Esophagus squamous epithelium (tissue), 5 donors: ENCODE measurements at places on chromosomes 7 and 10. TPM values are rescaled to one million over a fixed set of nuclear protein-coding genes. Genes with fewer than 3 reads are reported as not detected.

- H3K4me1 ChIP-seq = no peaks in the 10 kb centered on the region
- no peaks in the 10 kb centered on the region for H3K36me3 ChIP-seq
- DNase-seq = no peak
Observed at GRCh38 chr10:133229265-133230043, 563 bp upstream of the UTF1 start.

DNA sequence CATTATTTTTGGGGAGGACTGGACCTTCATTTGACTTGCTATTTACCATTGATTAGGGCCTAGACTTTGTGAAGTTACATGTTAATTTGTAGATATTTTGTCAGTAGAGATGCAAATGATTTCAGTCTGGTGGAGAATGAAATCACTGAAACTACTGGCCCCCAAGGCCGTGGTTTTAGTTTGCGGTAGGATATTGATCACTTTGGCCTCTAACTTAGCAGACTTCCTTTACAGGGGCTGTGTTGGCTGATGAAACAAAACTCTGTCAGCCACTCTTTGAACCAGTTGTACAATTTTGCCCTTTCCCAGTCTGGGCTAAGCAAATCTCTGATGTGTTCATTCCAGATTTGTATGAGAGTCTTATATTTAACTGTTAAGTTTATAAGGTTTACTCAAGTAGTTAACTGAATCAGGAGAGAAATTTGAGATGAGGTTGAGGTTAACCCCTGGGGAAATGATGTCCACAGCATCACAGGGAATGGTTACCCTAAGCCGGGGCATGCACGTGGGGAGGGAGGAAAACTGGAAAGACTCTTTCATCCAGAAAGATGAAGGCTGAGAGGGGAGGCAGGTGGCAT is 105.7 kb upstream of the INSIG1 start:
- no peaks in the 10 kb centered on the region for H3K4me1 ChIP-seq
- H3K27me3 ChIP-seq = no peaks in the 10 kb centered on the region
- no peak overlapping the region for H3K27ac ChIP-seq
- H3K4me3 ChIP-seq = no peak overlapping the region
- no peak for DNase-seq
- no peaks in the 10 kb centered on the region for H3K36me3 ChIP-seq

DNA sequence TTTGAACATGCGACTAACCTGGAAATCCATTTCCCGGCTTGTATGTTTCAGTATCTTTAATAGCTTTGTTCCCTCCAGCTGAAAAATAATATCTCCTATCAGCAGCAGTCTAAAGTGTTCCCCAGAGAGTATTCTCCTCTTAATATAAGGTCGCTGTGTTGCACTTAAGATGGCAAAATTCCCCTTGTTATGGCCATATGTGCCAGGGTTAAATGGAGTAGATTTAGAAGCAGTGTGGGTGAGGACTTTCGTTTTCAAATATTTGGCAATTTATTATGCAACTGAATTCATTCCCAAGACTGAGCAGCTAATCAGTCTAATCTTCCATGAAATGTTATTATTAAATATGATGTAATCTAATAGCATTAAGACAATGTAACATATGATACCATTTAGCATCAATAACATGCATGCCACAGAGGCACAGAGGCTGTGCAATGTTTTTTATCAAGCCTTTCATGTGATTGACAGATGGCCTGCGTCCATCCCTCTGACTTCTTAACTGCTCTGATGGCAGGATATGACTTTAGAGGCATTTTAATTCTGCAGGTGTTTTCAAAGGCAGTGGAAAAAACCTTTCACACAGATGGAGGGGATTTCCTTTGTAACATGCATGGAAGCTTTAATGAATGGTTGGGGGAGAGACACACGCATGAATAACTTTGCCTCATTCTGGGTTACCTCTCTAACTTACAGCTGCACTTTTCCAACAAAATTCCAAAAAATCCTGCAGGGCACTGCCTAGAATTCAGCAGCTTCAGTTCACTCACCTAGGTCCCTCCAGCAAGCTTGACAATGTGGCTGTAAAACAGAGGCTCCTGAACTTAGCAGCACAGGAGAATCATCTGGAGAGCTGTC is 55.1 kb upstream of the ZPBP start:
- H3K36me3 ChIP-seq = no peaks in the 10 kb centered on the region
- H3K4me3 ChIP-seq = no peak overlapping the region
- no peak for DNase-seq
- no peak overlapping the region for H3K27ac ChIP-seq
- H3K27me3 ChIP-seq = no peaks in the 10 kb centered on the region

The ASB10 gene
- not detected for total RNA-seq

The C7orf57 gene
- 0.57 TPM for total RNA-seq

The GDI2 gene
- total RNA-seq = 244 TPM

DNA sequence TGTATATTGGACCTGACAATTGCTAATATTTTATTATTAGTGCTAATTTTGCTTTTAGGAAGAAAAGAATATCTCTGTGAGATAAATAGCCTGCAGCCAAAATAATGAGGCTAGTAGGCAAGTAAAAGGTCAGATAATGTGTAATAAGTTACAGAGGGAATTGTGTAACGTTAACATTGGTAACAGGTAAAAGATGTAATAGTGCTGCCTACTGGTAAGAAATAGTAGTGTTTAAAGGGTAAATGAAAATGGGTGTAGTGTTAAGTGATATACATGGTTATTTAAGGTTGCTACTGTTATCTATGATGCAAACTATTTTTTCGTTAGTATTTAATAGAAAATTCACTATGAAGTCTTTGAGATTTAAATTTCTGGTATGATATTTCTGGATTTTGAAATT is 9.2 kb upstream of the FOXP2 start:
- no peak for DNase-seq
- no peak overlapping the region for H3K4me3 ChIP-seq
- no peaks in the 10 kb centered on the region for H3K4me1 ChIP-seq
- H3K36me3 ChIP-seq = no peaks in the 10 kb centered on the region

GRCh38 chr7:36441344-36442022 is 51.8 kb downstream of the ANLN start:
- H3K4me3 ChIP-seq = no peak overlapping the region
- no peaks in the 10 kb centered on the region for H3K36me3 ChIP-seq
- no peaks in the 10 kb centered on the region for H3K27me3 ChIP-seq
- H3K4me1 ChIP-seq = no peaks in the 10 kb centered on the region

DNA sequence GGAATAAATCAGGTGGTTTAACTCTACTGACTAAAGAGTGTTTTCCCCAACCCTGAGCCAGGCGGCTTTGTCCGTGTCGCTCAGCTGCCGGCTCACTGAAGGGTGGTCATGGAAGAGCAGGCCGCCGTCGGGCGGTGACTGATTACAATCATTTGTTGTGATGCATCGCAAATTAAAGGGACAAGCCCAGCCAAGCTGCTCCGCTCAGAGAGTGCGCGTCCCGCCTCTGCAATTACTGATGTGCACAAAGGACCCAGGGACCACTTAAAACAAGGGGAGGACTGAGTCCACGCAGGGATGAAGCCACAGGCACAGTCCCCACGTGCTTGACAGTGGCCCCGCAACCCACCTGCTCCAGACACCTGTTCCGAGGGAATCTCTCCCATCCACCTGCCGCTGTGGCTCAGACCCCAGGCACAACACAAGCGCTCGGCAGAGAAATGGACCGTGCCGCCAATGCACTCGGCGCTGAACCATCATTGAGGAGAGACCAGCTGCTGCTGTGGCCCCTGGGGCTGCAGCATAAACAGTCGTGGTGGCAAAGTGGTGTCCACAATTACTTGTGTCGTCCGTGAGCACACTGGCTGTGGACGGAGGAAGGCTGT is 526.5 kb downstream of the PTPRN2 start:
- H3K27ac ChIP-seq = no peak overlapping the region
- no peaks in the 10 kb centered on the region for H3K4me1 ChIP-seq
- H3K4me3 ChIP-seq = no peak overlapping the region
- no peak for DNase-seq
- no peaks in the 10 kb centered on the region for H3K27me3 ChIP-seq

GRCh38 chr7:2530071-2530987 is 10.8 kb downstream of the LFNG start:
- no peak for DNase-seq
- peaks cover 23% of the 10 kb centered on the region for H3K36me3 ChIP-seq
- H3K4me3 ChIP-seq = no peak overlapping the region
- H3K4me1 ChIP-seq = peaks cover 59% of the 10 kb centered on the region
- H3K27ac ChIP-seq = peak overlapping the region; percentile 90

DNA sequence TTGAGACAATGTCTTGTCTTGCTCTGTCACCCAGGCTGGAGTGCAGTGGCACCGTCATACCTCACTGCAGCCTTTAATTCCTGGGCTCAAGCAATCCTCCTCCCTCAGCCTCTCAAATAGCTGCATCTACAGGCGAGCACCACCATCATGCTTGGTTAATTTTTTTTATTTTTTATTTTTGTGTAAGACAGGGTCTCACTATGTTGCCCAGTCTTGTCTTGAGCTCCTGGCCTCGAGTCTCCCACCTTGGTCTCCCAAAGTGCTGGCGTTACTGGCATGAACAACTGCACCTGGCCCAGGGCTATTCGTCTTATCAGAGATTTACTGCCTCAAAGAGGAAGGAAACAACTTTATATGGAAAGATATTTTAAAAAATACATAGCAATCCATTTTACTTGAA is 102.8 kb upstream of the NUPR2 start:
- H3K4me3 ChIP-seq = no peak overlapping the region
- H3K4me1 ChIP-seq = no peaks in the 10 kb centered on the region
- no peaks in the 10 kb centered on the region for H3K36me3 ChIP-seq
- no peak for DNase-seq

- no peak for DNase-seq
- no peaks in the 10 kb centered on the region for H3K4me1 ChIP-seq
- no peaks in the 10 kb centered on the region for H3K27me3 ChIP-seq
Observed at GRCh38 chr10:123561141-123561440, 105.1 kb upstream of the GPR26 start.

The COL26A1 gene
- not detected for total RNA-seq

GRCh38 chr10:101995451-101996063 is 60.4 kb downstream of the ARMH3 start:
- no peak overlapping the region for H3K27ac ChIP-seq
- H3K4me1 ChIP-seq = peaks cover 14% of the 10 kb centered on the region
- no peaks in the 10 kb centered on the region for H3K27me3 ChIP-seq
- no peak overlapping the region for H3K4me3 ChIP-seq

- H3K36me3 ChIP-seq = peaks cover 66% of the 10 kb centered on the region
- DNase-seq = no peak
- no peak overlapping the region for H3K27ac ChIP-seq
- H3K4me1 ChIP-seq = no peaks in the 10 kb centered on the region
- H3K4me3 ChIP-seq = no peak overlapping the region
Observed at GRCh38 chr10:11305825-11306593, 288.3 kb downstream of the CELF2 start.

DNA sequence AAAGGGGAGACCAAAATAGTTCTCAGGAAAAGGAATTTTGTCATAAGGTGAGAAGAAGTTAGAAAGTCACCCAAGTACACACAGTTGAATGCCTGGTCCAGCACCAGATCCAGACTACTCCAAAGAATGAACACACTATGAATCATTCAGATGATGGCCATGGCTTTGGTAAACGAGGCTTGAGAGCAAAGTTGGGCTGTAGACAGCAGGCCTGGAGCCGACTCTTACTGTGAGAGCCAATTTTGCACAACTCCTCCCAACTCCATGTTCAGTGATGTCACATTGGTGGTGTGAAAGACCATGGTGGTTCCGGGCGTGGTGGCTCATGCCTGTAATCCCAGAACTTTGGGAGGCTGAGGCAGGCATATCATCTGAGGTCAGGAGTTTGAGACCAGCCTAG is 131.6 kb downstream of the PKD1L1 start:
- no peak overlapping the region for H3K27ac ChIP-seq
- no peak for DNase-seq
- H3K27me3 ChIP-seq = no peaks in the 10 kb centered on the region
- no peak overlapping the region for H3K4me3 ChIP-seq

DNA sequence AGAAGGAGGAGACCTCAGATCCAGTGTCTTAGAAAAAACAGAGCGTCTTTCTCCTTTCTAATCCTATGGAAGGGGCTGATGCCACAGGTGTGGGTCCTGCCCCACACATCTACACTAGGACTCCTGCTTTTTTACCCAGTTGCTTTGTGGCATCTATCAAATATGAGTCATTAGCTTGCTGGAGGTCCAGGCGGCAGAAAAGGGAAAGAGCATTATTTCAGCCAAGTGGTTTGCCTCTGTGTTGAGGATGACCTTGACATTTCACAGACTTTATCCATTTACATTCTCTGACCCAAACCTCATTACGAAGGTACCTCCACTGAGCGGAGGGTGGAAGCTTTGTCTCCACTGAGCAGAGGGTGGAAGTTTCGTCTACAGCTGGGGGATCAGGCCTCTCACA is 308.4 kb upstream of the KLF6 start:
- H3K27ac ChIP-seq = no peak overlapping the region
- DNase-seq = no peak
- H3K4me1 ChIP-seq = no peaks in the 10 kb centered on the region
- no peak overlapping the region for H3K4me3 ChIP-seq
- no peaks in the 10 kb centered on the region for H3K36me3 ChIP-seq
- no peaks in the 10 kb centered on the region for H3K27me3 ChIP-seq

- H3K27me3 ChIP-seq = no peaks in the 10 kb centered on the region
- H3K4me1 ChIP-seq = peaks cover 9% of the 10 kb centered on the region
- H3K36me3 ChIP-seq = no peaks in the 10 kb centered on the region
- no peak for DNase-seq
- no peak overlapping the region for H3K4me3 ChIP-seq
Observed at GRCh38 chr10:62583876-62584615, 209.9 kb downstream of the ZNF365 start.

DNA sequence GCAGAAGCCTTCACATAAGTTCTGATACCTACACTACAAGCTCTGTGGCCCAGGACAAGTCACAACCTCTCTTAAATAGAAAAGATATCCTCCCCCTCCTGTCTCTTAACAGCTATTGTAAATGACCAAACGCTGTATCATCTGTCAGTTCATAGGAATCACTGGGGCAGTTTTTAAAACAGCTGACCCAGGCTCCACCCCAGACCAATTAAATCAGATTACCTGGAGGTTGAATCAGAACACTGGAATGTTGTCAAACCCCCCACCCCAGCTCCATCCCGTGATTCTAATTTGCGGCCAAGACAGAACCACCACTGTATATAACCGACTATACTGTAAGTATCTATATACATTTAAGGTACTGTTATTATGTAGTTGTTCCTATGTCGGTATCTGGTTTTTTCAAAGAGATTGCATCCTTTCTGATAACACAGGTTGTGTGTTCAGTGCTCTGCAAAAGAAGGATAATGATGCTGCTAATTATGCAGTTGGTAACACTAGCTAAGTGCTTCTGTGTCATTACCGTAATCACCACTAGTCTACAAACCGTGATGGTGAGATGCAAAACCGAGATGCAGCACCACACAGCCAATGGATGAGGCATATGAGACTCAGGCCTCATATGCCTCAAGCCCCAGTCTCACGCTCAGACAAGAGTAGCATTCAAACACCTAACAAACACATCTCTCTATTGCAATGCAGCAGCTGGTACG is 47.4 kb downstream of the TNS3 start:
- peaks cover 41% of the 10 kb centered on the region for H3K27me3 ChIP-seq
- no peaks in the 10 kb centered on the region for H3K36me3 ChIP-seq
- H3K4me1 ChIP-seq = peaks cover 34% of the 10 kb centered on the region
- no peak overlapping the region for H3K27ac ChIP-seq
- no peak overlapping the region for H3K4me3 ChIP-seq
- no peak for DNase-seq

The TWIST1 gene
- 2.5 TPM for total RNA-seq

The CLDN12 gene
- 24.3 TPM for total RNA-seq

GRCh38 chr7:88243345-88243909 is 23.6 kb upstream of the SRI start:
- H3K27me3 ChIP-seq = no peaks in the 10 kb centered on the region
- no peaks in the 10 kb centered on the region for H3K4me1 ChIP-seq
- no peak overlapping the region for H3K4me3 ChIP-seq
- DNase-seq = no peak
- no peaks in the 10 kb centered on the region for H3K36me3 ChIP-seq

The NOLC1 gene
- total RNA-seq = 90.6 TPM

GRCh38 chr10:128070161-128070560 is 56.1 kb downstream of the MKI67 start:
- H3K4me1 ChIP-seq = no peaks in the 10 kb centered on the region
- no peak for DNase-seq
- H3K27me3 ChIP-seq = no peaks in the 10 kb centered on the region
- no peak overlapping the region for H3K27ac ChIP-seq
